ENCODE measurements at places on chromosomes 5 and 9.

- no peak for DNase-seq
These were observed 100.3 kb upstream of the ERCC6L2 start for GRCh38 chr9:95775191-95775590.

DNA sequence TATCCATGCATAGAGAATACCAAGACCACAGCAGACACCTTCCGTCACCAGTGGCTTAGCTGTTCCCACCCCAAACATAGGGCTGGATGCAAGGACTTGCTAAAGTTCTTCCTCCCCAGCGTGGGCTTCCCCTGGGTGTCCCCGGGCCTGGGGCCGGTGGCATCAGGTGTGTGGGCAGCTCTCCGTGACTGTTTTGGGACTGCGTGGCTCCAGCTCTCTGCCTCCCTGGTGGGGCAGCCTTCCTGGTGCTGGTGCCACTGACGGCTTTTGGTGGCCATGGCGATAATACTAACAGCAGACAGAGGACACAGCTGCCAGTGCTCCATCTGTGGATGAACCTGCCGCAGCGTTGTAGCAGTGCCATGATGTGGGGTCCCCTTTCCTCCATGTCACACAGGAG is 4.9 kb downstream of the CACFD1 start:
- no peak for DNase-seq

DNA sequence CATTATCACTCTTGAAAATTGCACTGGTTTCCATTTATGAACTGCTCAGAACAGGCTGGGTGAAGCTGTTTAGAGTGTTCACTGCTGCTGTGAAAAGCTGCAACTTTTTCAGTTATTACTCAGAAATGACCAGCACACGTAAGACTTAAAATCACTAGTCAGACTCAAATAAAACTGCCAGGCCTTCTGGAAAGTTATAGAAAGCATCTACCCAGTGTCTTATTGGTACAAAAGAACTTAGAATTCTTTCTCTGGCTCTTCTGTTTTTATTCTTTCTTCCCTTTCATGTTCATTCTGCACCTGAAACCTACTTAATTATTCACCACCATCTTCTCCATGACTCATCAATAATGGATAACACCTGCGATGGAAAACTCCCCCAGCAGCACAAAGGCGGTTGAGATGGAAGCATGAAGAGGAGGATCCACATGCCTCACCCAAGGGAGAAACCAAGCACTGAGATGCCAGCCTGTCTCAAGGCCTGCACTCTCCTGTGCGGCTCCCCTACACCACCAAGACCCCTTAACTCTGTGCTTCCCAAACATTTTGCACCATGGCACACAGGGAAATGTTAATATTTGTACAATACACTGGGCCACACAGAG is 171.9 kb downstream of the ENTREP1 start:
- no peak for DNase-seq

DNA sequence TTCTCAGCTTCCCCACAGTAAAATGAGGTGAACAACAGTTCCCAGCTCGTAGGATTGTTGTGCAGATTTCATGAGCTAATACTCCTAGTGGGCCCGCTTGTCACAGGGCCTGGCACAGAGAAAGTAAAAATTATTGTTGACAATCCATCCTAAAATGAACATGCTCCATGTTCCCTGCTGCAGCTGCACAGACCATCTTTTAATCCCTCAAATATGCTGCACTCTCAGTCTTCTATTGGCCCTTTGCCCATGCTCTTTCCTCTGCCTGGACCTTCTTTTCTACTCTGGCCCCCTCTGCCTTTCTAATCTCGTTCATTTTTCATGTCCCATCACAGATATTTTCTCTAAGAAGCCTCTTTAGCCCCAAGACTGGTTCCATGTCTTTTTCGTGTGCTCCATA is 117.7 kb upstream of the NR3C1 start:
- DNase-seq: no peak

- no peak for DNase-seq
These were observed 2068.0 kb downstream of the MAT2B start for GRCh38 chr5:165573445-165573844.

Measured in CD8-positive, alpha-beta T cell (primary cell).